ENCODE measurements at places on chromosomes 11 and 22.
A peak's percentile ranks its signal among the peaks of the same experiment; 100 is the strongest.

DNA sequence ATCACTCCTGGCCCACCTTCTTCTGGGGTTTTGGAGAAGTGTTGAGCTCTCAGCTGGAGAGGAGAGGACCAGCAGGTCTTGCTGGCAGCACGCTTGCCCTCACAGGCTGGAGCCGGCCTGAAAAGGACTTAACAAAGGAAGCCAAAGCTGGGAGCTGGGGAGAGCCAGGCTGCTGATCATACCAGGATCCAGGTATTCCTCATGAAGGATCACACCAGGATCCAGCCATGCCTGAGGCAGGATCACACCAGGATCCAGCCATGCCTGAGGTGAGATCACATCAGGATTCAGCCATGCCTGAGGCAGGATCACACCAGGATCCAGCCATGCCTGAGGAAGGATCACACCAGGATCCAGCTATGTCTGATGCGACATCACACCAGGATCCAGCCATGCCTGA lies 17.0 kb downstream of the MRGPRD start:
- DNase-seq: peak; percentile 13

GRCh38 chr11:78451371-78452150 lies 33.9 kb upstream of the GAB2 start:
- DNase-seq: no peak

GRCh38 chr11:120030411-120030810 lies 107.5 kb downstream of the TRIM29 start:
- no peak for DNase-seq

GRCh38 chr11:69101792-69102695 lies 53.3 kb downstream of the TPCN2 start:
- DNase-seq: no peak

GRCh38 chr11:115242982-115243381 lies 261.2 kb downstream of the CADM1 start:
- no peak for DNase-seq

- DNase-seq: no peak
Observed at GRCh38 chr11:111554532-111554931, 14.0 kb downstream of the LAYN start.

GRCh38 chr11:101083335-101083734 lies 46.3 kb downstream of the PGR start:
- no peak for DNase-seq

GRCh38 chr22:44364751-44365130 lies 52.0 kb upstream of the SHISAL1 start:
- no peak for DNase-seq

DNA sequence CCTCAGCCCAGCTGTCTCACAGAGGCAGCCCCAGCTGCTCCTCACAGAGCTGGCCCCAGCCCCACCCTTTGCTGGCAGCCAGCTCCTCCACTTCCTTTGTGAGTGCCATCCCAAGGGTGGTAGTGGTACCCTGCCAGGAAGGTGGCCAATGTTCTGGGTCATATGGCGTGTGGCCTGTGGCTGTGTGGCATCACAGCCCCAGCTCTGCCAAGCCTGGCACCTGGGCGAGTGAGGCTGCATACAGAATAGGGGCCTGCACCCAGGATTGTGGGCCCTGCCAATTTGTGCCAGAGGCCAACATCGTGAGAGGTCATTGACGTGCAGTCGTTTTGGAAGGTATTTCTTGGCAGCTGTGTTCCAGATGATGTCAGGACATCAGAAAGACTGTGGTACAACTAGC lies 10.7 kb downstream of the TUB start:
- DNase-seq: no peak

- no peak for DNase-seq
Observed at GRCh38 chr11:78319453-78319955, 98.1 kb downstream of the GAB2 start.

GRCh38 chr11:93054881-93055280 lies 85.4 kb downstream of the MTNR1B start:
- no peak for DNase-seq

DNA sequence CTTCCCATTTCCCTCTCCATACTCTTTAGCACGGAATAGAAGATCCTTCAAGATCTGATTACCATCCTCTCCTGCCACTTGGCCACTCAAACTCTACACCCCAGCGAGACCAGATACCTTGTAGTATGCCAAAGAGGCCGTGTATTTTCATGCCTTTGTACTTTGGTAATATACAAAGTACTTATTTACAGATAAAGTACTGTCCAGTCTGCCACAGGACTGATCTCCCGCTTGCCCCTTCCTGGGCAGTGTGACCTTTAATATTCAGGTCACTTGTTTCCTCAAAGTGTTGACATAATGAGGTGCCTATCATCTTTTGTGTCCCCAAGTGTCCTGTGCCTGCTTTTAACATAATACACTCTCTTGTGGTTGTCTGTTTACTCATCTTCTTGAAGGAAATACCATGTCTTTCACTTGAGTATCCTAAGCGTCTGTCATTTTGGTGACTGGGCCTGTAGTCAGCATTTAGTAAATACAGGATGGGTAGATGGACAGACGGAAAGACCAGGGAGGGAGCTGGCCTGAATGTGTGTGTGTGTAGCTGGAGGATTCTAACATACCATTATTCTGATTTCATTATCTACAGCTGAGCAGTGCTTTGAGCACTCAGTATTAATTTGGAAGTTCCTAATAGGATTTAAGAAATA lies 137.4 kb downstream of the NAV2 start:
- no peak for DNase-seq

- no peak for DNase-seq
Observed at GRCh38 chr11:126420698-126421256, 65.3 kb downstream of the ST3GAL4 start.

DNA sequence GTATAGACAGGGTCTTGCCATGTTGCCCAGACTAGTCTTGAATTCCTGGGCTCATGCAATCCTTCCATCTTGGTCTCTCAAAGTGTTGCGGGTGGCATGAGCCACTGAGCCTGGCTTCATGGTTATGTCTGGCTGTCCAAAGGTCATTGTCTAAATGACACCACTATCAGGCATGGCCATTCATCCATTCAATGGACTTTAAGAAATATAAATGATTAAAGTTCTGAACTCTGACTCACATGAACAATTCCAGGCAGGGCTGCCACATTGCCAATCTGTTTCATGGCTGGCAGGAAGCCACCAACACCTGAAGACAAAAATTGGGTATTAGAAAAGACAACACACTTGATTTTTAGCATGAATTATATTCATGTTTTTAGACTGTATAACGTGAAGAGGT lies 4.1 kb downstream of the RTCB start:
- no peak for DNase-seq

- DNase-seq: peak; percentile 33
Observed at GRCh38 chr11:117690484-117691217, 106.4 kb downstream of the DSCAML1 start.

DNA sequence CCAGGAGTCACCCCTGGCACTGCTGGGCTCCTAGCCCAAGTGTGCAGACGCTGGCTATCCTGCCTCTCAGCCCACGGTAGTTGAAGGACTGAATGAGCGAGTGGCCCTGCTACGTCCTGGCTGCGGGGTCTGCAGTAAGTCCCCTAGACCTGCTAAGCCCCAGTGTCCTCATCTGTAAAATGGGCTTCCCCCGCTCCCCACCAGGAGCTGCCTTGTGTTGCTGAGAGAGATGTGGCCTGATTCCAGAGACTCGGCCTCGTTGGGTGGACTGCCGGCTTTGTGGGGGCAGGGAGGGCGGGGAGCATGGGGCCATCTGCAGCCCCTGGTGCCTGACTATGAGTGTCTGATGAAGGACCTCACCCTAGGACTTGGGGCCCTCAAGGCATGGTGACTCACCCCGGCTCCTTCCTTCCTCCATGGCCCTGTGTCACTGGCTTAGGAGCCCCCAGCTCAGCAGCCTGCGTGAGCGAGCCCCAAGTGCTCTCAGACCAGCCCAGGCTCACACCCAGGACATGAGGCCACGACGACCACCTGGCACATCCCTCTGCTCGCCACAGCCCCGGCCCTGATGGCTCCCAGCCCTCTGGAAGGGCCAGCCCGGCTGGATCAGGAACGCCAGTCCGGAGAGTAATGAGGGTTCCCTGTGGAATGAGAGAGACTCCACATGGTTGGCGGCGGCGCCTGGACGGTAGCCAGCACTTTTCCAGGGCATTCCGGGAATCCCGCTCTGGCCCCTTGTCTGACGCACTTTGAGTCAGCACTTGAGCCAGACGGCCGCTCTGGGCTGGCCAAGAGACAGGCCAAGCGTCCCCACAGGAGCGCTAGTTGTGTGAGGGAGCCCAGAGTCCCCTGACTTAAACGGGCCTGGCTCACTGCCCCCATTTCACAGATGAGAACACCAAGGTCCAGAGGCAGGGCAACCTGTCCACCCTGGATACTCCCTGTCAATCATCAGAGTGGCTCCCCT lies 50.5 kb upstream of the SHISAL1 start:
- DNase-seq: no peak

DNA sequence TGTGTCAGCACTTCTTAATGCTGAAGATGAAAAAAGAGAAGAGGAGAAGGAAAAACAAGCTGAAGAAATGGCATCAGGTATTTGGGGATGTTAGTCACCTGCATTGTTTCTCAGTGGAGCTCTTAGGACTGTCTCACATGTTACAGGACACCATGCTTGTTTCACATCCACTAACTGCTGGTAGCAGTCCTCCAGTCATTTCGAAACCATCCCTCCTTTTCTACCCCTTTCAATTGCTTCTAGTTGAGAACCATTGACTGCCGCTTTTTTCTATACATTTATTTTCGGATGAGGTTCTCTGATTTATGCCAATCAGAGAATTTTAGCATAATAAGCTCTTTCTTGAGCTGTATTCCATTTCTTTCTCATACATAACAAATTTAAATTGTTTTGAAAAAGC lies 21.5 kb downstream of the BIRC2 start:
- DNase-seq: no peak

DNA sequence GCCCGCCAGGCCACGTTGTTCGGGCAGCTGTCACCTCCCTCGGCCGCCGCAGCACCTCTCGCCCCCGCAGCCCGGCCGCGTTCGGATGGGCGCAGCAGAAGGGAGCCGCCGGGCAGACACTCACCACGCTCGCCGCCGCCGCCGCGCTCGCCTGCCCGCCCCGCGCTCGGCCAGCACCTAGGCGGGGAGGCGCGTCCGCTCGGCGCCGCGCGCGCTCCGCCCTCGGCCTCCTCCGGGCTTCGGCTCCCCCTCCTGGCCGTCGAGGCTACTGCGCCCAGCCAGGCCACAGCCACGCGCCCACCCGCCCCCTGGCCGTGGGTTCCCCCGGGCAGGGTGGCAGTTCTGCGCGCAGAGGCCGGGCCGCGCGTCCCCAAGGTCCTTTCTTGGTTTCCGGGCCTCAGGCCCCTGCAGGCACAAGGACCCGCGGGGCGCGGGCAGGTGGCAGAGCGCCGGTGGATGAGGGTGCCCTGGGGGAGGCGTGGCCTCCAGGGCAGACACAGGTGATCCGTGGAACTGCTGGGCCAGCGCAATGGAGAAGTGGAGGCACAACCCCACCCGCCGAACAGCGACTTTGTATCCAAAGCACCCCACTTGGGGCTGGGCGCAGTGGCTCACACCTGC lies at the start of gene SLC25A22:
TSS of gene SLC25A22 (minus strand) at position 189 of the 621 bp plus-strand sequence. CDS start 3,275 bp downstream, outside the sequence.
- peak; percentile 89 for DNase-seq

DNA sequence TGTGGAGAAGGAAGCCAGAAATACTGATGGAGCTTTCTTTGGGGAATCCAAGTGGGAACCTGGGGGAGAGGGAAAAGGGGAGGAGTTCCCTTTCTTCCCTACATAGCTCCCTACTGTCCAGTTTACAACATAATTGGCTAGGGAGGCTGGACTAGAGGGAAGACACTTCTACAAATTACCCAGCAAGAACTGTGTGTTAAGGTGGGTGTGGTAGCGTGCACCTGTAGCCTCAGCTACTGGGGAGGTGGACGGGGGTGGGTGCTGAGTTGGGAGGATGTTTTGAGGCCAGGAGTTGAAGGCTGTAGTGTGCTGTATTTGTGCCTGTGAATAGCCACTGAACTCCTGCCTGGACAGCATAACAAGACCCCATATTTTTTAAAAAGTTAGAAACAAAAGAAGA lies 74.0 kb downstream of the NAV2 start:
- no peak for DNase-seq

- DNase-seq: no peak
Observed at GRCh38 chr22:31425331-31426050, 26.1 kb downstream of the DRG1 start.

GRCh38 chr22:42560381-42560780 lies 6.6 kb downstream of the SERHL2 start:
- DNase-seq: no peak

DNA sequence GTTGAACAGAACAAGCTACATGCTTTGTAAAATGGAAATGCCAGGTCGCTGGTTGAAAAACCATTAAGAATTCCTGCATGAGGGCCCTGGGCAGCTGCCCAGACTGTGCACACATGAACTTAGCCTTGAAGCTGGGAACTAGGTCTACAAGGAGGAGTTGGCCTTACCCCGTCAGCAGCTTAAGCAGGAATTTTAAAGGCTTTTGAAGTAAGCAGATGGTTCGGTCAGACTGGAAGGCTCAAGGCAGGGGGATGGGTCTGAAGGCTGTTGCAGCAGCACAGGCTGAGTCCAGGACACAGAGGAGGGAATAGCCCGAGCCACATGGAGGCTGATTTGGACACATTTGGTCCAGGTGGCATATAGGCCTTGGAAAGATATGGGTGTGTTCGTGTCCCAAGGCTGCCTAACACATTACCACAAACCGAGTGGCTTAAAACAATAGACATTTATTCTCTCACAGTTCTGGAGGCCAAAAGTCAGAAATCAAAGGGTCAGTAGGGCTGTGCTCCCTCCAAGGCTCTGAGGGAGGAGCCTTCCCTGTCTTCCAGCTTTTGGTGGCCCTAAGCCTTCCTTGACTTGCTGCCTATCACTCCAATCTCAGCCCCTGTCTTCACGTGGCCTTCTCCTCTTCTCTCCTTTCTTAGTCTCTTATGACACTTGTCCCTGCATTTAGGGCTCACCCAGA lies 11.6 kb downstream of the LIF start:
- no peak for DNase-seq

DNA sequence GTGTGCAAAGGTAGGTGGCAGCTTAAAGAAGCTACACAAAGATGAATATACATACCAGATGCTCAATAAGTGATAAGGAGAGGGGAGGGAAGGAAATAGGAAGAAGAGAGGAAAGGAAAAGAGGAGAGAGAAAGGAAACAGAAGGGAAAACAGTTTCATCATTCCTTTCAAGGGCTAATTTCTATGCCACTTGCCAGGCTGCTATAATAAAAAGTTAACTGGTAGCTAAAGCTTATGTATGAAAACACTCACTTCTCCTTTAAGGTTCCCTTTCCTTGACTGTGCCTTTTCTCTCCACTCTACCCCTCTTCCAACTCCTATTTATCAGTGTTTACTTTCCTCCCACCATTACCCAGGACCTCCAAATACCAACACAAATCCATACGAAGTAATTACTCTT lies 347.9 kb downstream of the DLG2 start:
- no peak for DNase-seq

- no peak for DNase-seq
Observed at GRCh38 chr22:30906946-30907345, 61.6 kb downstream of the MORC2 start.

GRCh38 chr22:23781511-23782183 lies 5.1 kb upstream of the SMARCB1 start:
- no peak for DNase-seq

Measured in NAMALWA (cell line).